Inflammatory macrophage treated with lipopolysaccharide for 1 hour (primary cell): ENCODE measurements at places on chromosomes 11 and 22.

DNA sequence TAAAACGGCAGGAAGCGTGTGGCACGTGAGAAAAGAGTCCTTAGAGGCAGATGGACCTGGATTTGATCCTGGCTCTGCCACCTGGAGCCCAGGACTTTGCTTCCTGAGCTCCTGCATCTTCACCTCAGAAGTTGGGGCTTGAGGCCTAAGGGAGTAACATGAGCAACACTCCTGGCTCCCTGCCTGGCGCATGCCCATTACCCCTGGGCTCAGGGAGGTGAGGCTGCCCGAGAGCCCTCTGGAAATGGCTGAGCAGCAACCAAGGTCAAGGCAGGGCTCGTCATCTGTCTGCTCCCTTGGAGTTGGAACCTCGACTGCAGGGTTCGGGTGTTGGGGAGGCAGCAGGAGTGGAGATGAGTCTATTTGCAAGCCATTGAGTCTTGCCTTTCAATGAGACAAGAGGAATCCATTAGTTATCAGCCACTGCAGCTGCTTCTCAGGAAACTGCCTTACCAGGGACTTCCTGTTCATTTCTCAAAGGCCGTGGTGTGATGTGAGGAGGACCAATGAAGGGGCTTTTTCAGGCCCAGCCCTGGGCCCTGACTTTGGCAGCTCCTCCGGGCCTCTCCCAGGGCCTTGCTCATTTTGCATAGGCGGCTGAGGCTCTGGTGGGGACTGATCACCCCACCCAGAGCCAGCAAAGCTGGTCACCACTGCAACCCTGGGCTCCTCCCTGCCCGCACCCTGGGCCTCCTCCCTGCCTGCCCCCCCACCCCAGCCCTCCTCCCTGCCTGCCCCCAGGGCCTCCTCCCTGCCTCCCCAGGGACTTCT, 6.4 kb downstream of the FADS2 start:
- peak; percentile 90 for DNase-seq

DNA sequence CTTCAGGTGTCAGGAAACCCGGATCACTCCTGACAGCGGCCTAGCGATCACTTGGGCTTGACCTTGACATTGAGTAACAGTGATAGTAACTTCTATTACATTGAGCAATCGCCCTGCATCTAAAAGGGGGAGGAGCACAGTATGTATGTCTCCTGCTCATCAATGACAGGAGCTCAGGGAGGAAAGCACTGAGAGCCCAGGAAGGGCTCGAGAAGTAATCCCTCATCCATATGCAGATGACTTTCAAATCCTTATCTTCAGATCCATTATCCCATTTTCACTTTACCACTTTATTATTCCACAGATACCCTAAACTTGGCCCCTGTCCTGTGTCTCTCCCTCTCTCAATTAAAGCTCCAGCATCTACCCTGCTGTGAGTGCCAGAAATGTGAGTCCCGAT, 47.8 kb downstream of the ABTB2 start:
- peak; percentile 29 for DNase-seq

- no peak for DNase-seq
Measured at GRCh38 chr11:130674686-130675308, 226.4 kb downstream of the ADAMTS15 start.

GRCh38 chr11:84905411-84905810, 721.7 kb downstream of the DLG2 start:
- DNase-seq = no peak

DNA sequence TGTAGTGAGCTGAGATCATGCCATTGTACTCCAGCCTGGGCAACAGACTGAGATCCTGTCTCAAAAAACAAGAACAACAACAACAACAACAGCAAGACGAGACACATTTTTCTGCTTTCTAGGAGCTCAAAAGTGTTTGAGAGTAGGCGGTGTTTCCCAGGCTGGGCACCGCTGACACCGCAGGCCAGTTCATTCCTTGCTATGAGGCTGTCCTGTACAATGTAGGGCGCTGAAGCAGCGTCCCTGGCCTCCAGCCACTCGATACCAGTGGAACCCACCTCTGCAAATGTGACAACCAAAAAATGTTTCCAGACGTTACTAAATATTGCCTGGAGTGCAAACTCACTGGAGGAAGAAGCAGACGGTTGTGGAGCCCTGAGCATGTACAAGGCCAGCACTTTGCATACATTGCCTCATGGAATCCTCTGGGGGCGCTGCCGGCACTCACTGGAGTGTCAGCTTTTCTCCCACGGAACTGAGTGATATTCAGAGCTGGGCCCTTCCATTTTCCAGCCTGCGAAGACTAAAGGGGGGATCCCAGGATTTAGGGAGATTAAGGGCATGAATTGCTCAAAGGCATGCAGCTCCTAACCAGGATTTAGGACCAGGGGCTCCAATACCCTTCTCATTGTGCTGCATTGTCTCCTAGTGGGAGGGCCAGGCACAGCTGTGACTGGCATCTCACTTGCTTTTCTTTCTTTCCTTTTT, 5.8 kb upstream of the MIEF1 start:
- peak; percentile 82 for DNase-seq

GRCh38 chr22:31278626-31279326, 13.5 kb downstream of the PIK3IP1 start:
- no peak for DNase-seq

GRCh38 chr22:39148727-39149535, 3.5 kb downstream of the CBX7 start:
- peak; percentile 27 for DNase-seq

DNA sequence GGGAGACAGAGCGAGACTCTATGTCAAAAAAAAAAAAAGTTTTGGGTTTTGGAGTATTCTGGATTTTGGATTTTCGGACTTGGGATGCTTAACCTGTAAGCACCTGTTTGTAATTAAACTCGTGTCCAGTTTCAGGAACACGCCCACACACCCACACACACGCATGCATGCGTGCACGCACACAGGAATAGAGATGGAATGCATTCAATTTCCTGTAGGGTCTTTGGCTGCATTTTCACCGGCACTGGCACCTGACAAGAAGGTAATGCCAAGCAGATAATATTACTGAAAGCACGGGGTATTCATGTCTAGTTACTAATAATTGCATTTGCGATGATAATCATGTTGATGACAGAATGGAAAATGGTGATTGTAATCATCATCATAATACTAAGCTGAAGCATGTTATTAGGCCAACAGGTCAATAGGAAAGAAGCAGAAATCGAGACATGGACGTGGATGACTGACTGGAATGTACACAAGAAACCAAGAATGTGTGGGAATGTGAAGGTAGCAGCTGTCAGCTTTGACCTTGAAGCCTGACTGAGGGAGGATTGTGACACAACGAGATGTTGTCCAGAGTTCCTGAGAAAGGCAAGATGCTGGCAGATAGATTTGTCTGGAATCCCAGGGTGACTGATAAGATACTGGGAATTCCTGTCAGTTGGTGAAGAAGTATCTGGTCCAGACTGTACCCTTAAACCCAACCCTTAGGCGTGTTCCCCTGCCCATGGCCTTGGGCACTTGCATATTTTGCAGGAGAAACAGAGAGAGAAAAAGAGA, 108.6 kb downstream of the SYN3 start:
- no peak for DNase-seq

- no peak for DNase-seq
Measured at GRCh38 chr22:35915477-35916013, 113.1 kb downstream of the RBFOX2 start.

GRCh38 chr22:38923463-38924346, 33.7 kb upstream of the APOBEC3A start:
- DNase-seq = no peak

DNA sequence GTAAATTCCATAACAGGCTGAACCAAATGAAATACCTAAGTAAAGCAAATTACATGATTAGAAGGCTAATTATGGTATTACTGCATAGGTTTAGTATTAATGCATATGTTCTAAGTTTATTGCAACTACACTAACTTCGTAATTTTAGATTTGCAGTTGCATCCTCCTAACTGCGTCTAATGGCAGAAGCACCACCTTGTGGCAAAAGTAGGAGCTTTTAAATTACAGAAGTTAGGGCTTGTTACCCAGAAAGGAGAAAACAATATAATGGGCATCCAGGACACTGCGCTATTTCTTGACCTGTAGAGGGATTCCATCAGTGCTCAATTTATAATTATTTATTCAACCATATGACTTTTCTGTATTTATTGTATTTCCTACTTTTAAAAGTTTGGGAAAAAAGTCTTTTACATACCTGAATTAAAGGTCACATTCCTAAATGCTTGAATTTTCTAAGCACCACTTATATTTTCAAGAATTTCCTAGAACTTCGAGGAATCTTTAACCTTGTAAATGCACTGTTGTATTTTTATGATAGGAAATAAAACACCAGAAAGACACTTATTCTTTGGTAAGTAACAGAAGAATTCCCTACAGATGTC, 16.3 kb upstream of the GPR83 start:
- DNase-seq = peak; percentile 9

GRCh38 chr22:48473202-48473601, 1354.5 kb downstream of the BRD1 start:
- DNase-seq = no peak

GRCh38 chr22:19566279-19567156, 42.3 kb upstream of the CLDN5 start:
- no peak for DNase-seq

- DNase-seq = no peak
Measured at GRCh38 chr11:13310443-13310842, 32.9 kb downstream of the BMAL1 start.

- peak; percentile 59 for DNase-seq
Measured at GRCh38 chr11:33172996-33173395, 11.7 kb upstream of the CSTF3 start.

GRCh38 chr11:27608951-27609350, 91.3 kb downstream of the BDNF start:
- DNase-seq = no peak

DNA sequence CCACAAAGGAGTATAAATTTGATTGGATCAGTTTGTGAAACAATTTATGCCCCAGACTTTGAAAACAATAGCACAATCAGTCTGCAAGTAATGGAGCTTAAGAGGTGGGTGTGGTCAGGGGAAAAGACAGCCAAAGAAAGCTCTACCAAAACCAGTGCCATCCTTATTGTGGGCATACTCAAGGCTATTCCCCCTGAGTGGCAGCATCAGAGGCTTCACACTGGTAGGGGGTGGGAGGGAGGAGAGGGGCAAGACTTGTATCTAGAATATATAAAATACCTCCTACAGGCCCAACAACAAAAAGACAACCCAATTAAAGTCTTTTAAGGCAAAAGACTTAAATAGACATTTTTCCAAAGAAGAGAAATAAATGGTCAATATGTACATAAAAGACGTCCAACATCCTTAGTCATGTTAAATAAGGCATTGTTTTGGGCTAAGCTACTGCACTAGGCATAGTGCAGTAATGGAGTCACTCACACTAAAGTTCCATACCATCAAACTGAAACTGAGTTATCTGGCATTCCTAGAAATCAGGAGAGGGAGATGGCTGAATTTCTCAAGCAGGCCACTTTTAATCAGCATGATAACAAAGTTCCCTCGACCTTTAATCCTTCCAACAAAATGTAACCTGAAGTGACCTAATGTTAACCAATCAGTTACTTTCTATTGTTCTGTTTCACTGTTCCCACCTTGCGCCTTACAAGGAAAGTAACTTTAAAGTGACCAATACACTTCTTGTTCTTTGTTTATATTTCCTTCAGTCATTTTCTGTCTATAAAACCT, 24.8 kb downstream of the NARS2 start:
- no peak for DNase-seq

GRCh38 chr11:61711498-61711897, 31.3 kb downstream of the DAGLA start:
- DNase-seq = no peak
